ENCODE measurements at places on chromosomes 6 and 20.
A peak's percentile ranks its signal among the peaks of the same experiment; 100 is the strongest.

DNA sequence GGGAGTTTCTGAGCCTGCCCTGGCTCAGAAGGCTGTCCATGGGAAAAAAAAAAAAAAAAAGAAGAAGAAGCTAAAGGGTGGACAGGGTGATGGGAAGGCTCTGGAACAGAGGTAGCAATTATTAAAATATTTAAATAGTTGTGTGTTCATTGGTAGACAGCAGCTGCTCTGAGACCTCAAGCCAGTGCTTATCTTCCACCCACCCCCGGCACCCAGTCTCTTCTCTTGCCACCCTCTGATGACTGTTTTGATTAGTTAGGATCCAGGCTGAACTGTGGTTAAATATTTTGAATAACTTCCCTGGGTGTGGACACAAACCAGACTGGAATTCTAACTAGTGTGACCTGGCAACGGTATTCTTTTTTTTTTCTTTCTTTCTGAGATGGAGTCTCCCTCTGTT, 16.9 kb upstream of the SRSF3 start:
- DNase-seq: peak; percentile 94

GRCh38 chr20:1994627-1995026, 769 bp upstream of the PDYN start:
- DNase-seq: no peak

- no peak for DNase-seq
These were observed 412.8 kb downstream of the CDC5L start for GRCh38 chr6:44800171-44800783.

GRCh38 chr6:159701413-159701999, 8.5 kb upstream of the SOD2 start:
- DNase-seq: peak; percentile 37

DNA sequence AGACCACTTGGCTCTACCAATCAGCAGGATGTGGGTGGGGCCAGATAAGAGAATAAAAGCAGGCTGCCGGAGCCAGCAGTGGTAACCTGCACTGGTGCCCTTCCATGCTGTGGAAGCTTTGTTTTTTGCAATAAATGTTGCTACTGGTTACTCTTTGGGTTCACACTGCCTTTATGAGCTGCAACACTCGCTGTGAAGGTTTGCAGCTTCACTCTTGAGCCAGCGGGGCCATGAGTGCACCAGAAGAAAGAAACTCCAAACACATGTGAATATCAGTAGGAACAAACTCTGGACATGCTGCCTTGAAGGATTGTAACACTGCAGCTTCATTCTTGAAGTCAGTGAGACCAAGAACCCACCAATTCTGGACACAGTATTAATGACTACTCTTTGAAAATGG, 89.9 kb upstream of the MBOAT1 start:
- no peak for DNase-seq

DNA sequence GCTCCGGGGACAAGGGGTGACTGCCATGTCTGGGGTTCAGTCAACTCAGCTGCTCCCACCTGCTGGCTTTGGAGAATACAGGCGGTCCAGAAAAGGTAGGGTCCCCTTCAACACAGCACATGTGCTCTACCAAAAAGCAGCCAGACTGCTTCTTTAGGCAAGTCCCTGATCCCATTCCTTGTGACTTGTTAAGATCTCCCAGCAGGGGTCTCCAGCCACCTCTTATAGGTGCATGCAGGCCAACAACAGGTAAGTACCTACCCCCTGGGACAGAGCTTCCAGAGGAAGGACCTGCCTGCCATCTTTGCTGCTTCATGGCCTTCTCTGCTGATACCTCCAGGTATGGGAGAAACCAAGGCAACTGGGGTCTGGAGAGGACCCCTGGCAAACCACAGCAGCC, 106.5 kb downstream of the HACE1 start:
- no peak for DNase-seq

- no peak for DNase-seq
These were observed 226.2 kb downstream of the TTLL2 start for GRCh38 chr6:167550941-167551627.

DNA sequence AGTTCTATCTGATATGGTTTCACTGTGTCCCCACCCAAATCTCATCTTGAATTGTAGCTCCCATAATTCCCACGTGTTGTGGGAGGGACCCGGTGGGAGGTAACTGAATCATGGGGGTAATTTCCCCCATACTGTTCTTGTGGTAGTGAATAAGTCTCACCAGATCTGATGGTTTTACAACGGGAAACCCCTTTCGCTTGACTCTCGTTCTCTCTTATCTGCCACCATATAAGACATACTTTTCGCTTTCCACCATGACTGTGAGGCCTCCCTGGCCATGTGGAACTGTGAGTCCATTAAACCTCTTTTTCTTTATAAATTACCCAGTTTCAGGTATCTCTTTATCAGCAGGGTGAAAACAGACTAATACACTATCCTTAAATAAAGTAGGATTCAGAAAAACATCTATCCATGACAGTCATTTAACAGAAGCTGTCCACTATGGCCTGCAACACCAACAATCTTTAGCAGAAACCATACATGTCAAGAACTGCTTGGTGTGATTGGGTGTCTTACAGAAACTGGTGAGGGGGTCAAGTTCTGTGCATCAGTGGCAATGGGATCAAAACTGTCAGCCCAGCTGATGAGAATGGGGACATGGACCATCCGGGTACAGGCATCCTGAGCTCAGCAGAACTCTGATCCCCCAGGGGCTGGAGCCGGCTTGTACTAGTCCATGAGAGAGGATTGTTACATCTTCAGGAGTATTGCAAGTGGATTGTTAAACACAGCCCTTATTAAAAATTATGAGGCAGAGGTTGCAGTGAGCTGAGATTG, 59.2 kb downstream of the SCML4 start:
- no peak for DNase-seq

GRCh38 chr20:32902456-32903420, 44.0 kb downstream of the EFCAB8 start:
- peak; percentile 55 for DNase-seq

All from LoVo (cell line).